ENCODE measurements at places on chromosomes 12 and 14.

DNA sequence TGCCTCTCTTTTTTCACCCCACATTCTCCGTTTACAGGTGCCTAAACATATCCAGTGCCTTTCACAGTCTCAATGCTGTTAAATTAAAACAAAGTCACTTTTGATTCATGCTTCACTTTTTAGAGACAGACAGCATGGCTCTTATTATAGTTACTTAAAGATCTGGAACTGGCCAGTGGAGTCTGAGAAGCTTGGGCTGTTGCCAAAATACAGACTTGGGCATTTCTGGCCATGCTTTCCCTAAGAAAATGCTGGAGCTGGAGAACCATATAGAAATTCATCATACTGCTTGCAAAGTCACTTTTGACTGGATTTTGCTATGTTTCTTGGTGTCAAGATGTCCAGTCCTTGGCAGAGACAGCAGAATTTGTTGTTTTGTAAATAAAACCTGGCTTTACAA is 12.2 kb upstream of the GPR68 start:
- DNase-seq = no peak

GRCh38 chr14:56494167-56494566 is 85.4 kb upstream of the TMEM260 start:
- no peak for DNase-seq

DNA sequence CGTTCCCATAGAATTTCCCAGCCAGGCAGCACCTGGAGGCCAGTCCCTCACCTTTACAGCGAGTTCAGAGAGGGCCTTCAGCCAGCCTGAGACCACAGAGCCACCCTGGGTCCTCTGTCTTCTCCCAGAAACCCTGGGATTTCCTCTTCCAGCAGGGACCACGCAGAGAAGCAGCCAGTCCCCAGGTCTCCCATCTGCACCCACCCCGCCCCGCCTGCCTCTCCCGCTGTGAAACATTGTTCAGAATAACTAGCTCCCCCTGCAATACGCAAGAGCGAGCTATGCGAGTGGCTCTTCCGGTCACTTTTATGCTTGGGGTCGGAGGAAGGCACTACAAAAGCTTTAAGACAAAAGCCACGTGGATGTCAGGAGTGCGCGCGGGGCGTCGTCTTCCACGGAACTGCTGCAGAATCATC is 77.8 kb downstream of the SERPINA3 start:
- DNase-seq = no peak

GRCh38 chr12:41636653-41637052 is 448.5 kb downstream of the PDZRN4 start:
- DNase-seq = no peak

DNA sequence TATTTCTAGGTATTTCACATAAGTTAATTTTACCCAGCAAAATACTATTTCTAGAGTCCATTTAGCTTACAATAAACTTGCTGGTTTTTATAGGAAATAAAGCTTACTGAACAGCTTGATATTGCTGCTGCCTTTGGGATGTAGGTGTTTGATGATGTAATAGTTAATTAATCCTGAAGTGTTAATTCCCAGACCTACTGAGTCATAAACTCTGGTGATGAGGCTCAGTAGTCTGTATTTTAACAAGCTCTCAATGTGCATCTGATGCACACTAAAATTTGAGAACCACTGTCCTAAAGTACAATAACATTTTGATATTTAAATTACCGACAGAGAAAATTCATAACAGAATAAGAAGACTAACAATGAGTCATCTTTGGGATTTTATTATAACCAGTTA is 168.4 kb downstream of the FUT8 start:
- no peak for DNase-seq

- DNase-seq = no peak
Observed at GRCh38 chr12:47034661-47035060, 44.8 kb upstream of the PCED1B start.

DNA sequence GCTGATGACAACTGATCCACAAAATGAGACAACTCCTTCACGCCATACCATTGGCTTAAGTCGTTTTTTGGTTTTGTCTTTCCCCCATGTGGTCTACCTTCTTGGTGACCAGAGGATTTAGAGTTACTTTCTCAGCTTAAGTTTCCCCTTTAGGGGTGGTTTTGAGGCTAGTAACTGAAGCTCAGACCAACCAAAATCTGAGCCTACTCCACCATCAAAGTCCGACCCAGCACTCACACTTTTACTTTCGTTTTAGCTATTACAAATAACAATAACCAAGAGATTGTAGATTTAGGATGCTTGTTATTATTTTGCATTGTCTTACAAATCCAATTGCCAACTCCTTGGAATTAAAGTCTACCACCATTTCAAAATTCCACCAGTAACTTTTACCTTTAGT is 130.6 kb upstream of the MDM1 start:
- no peak for DNase-seq

GRCh38 chr12:83318386-83319098 is 631.8 kb downstream of the TMTC2 start:
- DNase-seq = no peak

Data from activated CD8-positive, alpha-beta memory T cell treated with anti-CD3 and anti-CD28 coated beads for 4 hours (primary cell).